ENCODE measurements at places on chromosomes 11 and 22.

- DNase-seq: no peak
Observed at GRCh38 chr22:47539374-47539773, 776.9 kb downstream of the TBC1D22A start.

DNA sequence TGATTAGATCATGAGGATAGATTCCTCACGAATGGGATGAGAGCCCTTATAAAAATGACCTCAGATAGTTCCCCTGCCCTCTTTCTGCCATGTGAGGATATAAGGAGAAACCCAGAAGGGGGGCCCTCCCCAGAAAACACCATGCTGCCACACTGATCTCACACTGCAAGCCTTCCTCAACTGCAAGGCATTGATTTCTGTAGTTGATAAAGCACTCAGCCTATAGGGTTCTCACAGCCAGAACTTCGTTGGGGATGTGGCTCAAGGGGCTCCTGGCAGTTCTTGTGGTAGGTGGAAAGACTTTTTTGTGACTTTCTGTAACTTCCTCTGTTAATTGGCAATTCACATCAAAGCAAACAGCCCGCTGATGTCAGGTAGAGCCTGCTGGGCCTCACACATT is 108.9 kb downstream of the CD44 start:
- no peak for DNase-seq

- no peak for DNase-seq
Observed at GRCh38 chr11:99148352-99148751, 127.6 kb downstream of the CNTN5 start.

GRCh38 chr22:32897400-32897799 is 95.9 kb downstream of the TIMP3 start:
- DNase-seq: no peak

GRCh38 chr22:46958658-46959057 is 196.2 kb downstream of the TBC1D22A start:
- DNase-seq: no peak

DNA sequence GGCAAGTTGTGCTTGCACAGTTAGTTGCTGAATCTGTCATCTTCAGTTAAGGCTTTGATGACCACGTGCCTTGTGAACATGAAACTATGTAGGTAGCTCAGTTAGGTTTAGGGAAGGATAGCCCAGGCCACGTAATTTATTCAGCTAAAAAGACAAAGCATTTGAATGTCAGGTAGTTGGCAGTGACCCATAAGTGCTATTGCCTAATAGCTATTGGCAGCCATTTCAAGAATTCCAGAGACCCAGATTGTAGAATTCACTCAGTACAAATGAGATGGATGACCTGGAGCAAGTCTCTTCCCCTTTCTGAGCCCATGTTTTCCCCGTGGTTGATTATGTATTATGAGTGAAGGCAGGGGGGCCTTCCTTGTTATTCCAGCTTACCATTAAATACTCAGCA is 265.3 kb upstream of the ANO5 start:
- no peak for DNase-seq

GRCh38 chr22:37657590-37658132 is 862 bp upstream of the PDXP start:
- no peak for DNase-seq

GRCh38 chr22:42586381-42586780 is 28.3 kb downstream of the POLDIP3 start:
- DNase-seq: no peak

- DNase-seq: no peak
Observed at GRCh38 chr11:12685229-12685628, 11.0 kb downstream of the TEAD1 start.

- DNase-seq: no peak
Observed at GRCh38 chr11:107043242-107044006, 25.1 kb upstream of the GUCY1A2 start.

DNA sequence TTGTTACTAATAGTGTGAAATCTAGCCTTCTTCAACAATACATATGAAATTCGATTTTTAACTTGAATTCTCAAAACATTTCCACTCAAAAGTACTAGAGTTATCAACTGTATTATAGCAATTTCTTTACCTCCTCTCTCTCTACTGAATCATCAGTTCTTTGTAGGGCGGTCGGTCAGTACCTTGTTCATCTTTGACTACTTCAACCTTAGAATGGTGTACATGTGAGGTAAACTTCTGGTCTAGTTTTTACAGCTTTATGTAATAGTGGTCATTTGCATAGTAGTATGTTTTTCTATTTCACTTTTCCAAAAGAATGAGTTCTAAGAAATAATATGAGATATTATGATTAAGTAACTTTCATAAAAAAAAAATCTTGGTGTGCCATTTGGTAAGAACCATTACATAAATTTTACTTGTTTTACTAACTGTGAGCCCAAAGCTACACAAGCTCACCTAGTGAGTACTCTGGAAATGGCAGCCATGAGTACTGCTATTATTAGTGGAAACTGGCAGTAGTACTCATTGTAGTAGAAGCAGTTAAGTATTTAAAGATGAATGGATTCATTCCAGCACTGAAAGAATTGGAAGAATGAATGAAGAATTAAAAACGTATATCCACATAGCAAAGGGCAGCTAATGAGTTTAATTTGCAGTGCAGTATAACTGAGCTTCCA is 30.1 kb downstream of the SESN3 start:
- DNase-seq: no peak

- DNase-seq: peak; percentile 85
Observed at GRCh38 chr11:65575568-65576231, at the start of gene EHBP1L1. Gene EHBP1L1, plus strand, starts transcription at chr11:65576053. Its CDS starts 250 bp downstream, at chr11:65576303.

GRCh38 chr11:8281266-8281665 is 17.6 kb upstream of the LMO1 start:
- no peak for DNase-seq

DNA sequence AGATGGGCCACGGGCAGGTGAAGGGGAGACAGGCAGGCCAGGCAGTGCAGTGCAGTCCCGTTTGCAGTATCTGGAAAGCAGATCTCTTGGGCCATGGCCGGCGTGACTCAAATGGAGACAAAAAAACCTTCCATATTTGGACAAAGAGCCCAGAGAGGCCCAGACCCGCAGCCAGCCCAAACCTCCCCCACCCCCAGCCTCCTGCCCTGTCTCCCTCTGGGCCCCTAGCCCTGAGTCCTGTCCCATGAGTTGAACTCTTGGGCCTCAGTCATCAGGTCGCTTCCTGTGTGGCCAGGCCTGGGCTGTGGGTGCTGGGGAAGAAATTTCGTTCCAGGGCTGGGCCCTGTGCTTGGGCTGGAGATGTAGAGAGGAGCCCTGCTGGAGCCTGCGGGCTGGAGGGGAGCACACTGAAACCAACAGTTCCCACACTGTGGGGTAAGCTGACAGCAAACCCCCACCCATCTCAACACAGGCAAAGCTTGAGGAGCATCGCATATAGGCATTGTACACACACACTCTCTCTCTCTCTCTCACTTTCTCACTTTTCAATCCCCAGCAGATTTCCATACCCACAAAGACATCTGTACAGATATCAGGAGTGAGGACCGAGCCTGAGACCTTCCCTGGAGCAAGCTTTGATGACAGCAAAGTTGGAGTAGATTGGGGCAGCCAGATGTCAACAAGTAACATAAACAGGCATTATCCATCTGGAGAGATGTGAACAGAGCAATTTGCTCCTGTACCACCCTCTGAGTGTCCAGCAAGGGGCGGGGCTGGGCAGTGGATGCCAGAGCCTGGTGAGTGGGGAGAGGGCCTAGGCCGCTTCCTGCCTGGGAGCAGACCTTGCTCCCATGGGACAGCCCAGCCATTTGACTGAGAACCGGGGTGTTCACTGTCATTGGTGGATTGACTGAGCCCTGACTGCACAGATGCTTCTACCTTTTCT is 17.2 kb downstream of the ARHGEF17 start:
- DNase-seq: no peak

DNA sequence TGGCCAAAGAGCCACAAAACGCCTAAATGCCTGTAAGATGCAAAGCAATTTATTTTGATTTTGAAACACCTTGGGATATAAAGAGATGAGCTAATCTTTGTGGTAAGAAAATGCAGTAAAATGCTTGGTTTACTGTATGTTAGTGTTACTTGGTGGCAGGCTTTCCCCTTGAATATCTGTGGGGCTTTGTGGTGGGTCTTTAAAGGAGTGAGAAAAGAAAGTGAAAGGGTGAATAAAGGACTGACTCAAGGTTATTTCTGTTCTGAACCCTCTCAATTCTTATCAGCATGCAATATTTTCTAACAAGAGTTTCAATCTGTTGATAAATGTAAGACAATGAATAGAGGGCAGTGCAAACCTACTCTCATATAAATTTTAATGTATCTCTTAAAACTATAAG is 1555.9 kb upstream of the RAG2 start:
- no peak for DNase-seq

GRCh38 chr11:62543680-62544444 is 2.7 kb downstream of the AHNAK start:
- DNase-seq: no peak

DNA sequence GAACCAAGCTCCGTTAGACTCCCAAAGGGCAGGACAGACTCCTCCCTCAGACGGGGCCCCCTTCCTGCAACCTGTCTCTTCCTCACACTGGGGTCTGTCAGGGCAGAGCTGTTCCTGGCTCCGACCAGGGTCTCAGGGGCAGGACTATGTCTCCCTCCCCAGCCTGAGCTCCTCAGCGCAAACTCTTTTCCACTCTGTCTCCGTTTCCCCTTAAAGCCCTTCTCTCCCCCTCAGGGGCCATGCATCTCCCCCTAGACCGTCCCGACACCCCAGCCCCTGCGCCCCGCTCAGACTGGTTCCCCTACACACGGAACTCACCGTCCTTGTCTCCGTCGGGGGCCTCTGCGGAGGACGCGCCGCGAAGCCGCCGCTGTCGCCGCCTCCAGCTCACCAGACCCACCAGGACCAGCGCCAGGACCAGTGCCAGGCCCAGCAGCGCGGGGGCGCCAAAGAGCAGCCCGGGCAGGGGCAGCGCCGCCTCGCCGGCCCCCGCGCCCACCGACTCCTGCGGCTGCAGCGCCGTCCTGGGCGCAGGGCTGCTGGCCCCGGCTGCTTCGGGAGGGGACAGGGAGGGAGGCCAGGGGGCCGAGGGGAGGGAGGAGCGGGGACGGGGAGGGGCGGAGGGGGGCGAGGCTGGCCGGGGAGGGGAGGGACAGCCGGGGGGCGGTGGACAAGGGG is 684 bp downstream of the TNFRSF13C start:
- DNase-seq: peak; percentile 77

DNA sequence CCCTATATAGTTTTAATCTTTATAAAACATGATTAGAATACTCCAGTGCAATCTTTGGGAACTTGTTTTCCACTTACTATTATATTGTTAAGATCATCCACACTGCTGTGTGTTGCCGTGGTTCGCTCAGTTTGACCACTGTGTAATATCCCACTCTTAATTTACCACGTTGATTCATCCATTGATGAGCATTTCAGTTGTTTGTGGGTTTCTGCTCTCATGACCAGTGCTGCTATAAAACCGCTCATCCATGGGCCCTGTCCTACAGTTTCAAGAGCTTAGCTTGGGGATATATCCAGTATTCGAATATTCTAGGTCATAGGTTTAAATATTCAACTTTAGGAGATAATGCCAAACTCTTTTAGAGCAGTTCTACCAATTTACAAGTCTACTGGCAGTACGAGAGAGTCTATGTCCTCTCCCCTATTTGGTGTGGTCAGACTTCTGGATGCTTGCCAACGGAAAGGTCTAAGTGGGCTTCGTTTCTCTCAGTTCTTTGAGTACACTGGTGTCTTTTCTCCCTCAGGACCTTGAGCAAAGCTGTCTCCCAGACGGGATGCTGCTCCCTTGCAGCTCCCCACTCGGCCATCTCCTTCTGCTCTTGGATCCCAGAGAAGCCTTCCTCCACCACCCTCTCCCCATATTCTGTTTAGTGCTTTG is 94.9 kb upstream of the ALX4 start:
- no peak for DNase-seq

- DNase-seq: peak; percentile 57
Observed at GRCh38 chr22:44664149-44664548, 37.9 kb upstream of the PRR5 start.

DNA sequence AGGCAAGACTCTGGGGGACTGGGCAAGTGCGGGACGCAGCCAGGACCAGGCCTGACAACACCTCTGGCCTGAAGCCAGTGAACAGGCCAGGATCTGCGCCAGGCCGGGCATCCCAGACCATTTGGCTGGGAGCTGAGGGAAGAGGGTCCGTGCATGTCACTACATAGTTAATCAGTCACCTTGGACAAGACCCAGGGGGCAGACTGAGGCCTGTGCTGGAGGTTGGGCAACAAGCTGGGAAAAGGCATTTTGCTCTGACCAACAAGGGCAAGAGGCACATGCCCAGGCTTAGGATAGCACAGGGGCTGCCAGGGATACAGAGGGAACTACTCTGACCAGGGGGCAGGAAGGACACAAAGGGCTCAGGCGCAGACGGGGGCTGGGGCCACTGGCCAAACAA is 7.0 kb upstream of the CHADL start:
- DNase-seq: no peak

GRCh38 chr11:88689548-88690240 is 352.2 kb upstream of the CTSC start:
- DNase-seq: no peak

- no peak for DNase-seq
Observed at GRCh38 chr22:31092161-31092560, 11.0 kb downstream of the SMTN start.

- DNase-seq: no peak
Observed at GRCh38 chr11:67492069-67492727, 9.4 kb downstream of the AIP start.

- DNase-seq: no peak
Observed at GRCh38 chr22:49850021-49850911, 3.4 kb upstream of the ZBED4 start.

- DNase-seq: no peak
Observed at GRCh38 chr11:117375960-117376359, 48.3 kb downstream of the CEP164 start.

DNA sequence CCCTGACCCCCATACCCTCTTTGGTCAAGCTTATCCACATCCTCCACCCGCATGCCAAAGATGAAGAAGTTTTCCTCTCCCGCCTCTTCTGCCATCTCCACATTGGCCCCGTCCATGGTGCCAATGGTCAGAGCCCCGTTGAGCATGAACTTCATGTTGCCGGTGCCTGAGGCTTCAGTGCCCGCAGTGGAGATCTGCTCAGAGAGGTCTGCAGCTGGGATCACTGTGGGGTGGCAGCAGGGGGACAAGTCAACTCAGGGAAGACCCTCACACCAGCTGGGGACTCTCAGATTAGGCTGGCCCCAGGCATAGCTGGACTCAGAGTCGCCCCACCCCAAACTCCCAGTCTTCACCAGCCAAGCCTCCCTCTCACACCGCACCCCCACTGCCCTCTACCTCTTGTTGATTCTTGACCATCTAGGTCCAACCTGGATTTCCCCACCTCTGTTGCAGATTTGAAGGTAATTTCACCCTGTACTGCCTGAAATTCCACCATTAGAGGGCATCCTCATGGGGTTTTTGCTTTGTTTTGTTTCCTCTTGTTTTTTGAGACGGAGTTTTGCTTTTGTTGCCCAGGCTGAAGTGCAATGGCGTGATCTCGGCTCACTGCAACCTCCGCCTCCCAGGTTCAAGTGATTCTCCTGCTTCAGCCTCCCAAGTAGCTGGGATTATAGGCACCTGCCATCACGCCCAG is 6.6 kb upstream of the RASGRP2 start:
- no peak for DNase-seq
